ENCODE measurements at places on chromosomes 5 and 9.

DNA sequence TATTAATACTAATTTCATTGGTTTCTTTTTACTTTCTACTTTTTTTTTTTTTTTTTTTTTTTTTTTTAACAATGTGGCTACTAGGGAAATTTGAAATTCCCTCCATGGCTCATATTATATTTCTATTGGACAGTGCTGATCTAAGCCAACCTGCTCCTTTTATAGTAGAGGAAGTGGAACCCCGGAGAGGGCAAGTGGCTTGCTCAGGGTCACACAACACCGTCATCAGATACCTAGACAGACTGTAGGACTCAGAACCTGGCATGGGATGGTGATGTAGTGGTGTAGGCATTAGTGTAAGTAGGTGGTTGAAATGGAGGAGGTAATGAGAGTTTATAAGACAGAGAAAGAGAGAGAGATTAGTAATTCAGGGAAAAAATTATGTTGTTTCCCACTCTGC, 10.8 kb downstream of the ZNF618 start:
- DNase-seq = no peak

GRCh38 chr9:3977614-3978112, 322.2 kb downstream of the GLIS3 start:
- no peak for DNase-seq

GRCh38 chr9:21931428-21931827, 62.8 kb downstream of the CDKN2A start:
- peak; percentile 8 for DNase-seq

DNA sequence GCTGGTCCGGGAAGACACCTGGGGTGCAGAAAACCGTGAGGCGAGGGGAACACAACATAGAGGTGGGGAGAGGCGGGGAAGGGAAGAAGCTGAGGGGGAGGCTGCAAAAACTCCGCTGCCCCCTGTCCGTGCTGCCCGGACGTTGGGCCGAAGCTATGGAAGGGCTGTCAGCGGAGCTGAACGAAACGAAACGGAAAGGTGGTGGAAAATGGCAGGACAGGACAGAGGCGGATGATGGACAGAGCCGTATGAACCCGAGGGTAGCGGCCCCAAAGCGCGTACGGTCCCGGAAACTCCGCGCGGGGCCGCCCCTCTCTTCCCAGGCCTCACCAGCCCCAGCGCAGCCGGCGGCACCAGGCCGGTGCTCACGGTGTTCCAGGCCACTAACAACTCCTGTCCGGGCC, 272 bp downstream of the ANAPC2 start:
- DNase-seq = no peak

GRCh38 chr5:68446487-68446894, 230.9 kb downstream of the PIK3R1 start:
- DNase-seq = no peak

GRCh38 chr9:33817327-33818166, 587 bp downstream of the UBE2R2 start:
- peak; percentile 70 for DNase-seq

- no peak for DNase-seq
Measured at GRCh38 chr5:178515776-178516503, 74.3 kb downstream of the COL23A1 start.

DNA sequence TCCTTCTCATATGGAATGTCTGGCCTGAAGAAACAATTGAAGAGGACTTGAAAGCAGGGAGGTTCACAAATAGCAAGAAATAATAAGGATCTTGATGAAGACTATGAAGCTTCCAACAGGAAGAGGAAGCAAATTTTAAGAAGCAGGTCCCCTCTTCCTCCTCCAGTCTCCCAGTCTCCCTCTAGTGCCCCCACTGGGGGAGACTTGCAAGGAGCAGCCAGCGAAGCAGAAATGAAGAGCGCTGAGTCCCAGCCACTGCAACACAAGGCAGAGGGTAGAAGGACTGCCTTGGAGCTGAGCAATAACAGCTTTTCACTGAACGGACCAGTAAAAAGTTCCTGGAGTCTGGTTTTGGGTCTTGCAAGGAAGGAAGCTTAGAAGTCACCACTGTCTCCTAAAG, 32.6 kb upstream of the ACO1 start:
- peak; percentile 2 for DNase-seq

DNA sequence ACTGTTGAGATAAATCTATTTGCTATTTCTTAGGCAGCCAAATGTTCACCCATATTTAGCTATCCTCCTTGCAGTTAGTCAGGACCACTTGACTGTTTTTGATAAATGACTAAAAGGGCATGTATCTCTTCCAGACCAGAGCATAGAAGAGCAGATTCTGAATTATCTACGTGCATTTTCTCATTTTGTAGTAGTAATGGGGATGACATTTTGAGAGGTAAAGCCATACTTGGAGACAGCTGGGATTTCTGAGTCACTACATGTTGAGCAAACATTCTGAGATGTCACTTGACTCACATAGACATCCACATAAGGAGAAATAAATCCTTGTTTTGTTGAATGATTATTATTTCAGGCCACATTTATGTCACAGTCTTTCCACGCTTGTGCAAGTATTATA, 297.6 kb downstream of the CDH10 start:
- DNase-seq = no peak

DNA sequence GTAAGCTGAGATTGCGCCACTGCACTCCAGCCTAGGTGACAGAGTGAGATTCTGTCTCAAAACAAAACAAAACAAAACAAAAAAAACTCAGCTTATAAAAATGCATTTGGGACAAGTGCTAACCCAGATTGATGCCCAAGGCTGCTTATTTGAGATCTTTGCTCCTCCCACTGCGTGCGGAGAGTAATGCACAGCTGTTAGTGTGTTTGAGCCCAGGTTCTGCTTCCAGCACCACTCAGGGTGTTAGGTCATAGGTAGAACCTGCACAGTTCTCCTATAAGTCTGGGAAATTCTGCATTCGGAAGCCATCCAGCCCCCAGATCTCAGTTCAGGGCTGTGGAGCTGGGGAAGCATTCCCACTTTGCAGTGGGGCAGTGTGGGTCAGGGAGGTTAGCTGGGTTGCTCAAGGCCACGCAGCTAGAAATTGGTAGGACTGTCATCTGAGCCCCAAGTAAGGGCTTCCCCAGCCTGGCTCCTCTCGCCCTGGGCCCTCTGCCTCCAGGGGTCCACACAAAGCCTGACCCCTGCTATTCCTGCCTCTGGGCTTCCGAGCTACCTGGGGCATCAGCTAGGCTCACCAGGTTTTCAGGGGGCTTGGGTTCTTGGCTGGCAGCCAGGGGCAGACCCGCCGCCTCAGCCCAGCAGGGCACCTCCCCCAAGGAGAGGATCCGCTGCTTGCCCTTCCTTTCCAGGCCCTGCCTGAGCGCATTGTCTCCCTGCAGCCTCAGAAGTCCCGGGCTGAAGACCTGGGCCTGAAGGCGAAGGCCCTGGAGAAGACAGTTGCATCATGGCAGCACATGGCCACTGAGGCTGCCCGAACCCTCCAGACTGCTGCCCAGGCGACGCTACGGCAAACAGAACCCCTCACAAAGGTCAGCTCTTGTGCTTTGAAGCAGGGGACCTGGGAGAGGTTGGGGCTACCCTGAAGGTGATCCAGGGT, 17.6 kb upstream of the AIF1L start:
- DNase-seq = no peak

GRCh38 chr9:19379697-19380046, 364 bp downstream of the RPS6 start:
- peak; percentile 16 for DNase-seq

GRCh38 chr5:119840175-119840574, 210.8 kb downstream of the FAM170A start:
- no peak for DNase-seq

- DNase-seq = no peak
Measured at GRCh38 chr9:3903273-3903672, 377.5 kb upstream of the RFX3 start.

- DNase-seq = no peak
Measured at GRCh38 chr5:95439801-95440493, 48.8 kb downstream of the FAM81B start.

GRCh38 chr5:88214655-88215054, 54.0 kb downstream of the TMEM161B start:
- DNase-seq = no peak

DNA sequence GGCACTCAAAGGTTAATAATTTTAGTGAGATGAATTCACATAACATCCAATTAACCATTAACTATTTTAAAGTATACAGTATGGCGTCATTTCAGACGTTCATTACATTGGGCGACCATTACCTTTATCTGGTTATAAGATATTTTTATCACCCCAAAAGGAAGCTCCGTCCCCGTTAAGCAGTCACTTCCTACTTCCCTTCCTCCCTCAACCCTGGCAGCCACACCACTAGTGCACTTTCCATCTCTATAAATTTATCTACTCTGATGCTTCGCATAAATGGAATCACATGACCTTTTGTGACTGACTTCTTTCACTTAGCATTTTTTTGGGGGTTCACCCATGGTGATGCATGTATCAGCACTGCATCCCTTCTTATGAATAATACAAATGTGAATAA, 168.3 kb upstream of the PUM3 start:
- DNase-seq = no peak

DNA sequence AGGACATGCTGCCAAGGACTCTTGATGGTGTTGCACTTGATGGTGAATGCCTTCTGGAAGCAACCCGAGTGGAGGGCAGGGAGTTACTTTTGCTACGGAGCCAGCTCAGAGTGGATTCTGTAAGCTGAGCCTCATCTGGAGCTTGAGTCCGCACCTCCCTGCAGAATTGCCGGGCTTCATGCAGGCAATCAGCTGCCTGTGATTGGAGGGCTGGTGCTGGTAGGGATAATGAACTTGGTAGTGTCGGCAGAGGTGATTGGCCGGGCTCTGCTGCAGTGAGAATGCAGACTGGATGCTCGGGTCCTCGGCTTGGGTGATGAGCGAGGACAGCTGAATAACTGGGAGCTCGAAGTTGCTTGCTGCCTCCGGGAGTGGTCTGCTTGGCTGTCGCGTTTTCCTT, 23.1 kb downstream of the SLC25A25 start:
- DNase-seq = peak; percentile 91

DNA sequence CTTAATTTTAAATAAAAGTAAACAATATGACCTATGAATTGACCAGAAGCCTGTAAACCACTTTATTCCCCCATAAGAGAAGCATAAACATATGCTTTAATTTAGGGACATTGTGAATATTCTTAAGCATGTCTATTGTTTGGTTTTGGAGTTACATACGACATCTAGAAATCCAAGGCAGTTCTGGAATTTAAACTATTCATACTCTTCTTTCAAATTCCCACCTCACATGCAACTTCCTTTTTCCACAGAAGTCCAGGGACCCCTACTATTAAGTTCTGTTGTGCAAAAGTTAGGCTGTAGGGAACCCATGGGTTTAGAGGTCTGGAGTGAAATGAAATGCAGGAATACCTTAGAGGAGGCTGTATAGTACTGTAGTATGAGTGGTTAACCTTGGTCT, 2.1 kb downstream of the RIC1 start:
- no peak for DNase-seq

DNA sequence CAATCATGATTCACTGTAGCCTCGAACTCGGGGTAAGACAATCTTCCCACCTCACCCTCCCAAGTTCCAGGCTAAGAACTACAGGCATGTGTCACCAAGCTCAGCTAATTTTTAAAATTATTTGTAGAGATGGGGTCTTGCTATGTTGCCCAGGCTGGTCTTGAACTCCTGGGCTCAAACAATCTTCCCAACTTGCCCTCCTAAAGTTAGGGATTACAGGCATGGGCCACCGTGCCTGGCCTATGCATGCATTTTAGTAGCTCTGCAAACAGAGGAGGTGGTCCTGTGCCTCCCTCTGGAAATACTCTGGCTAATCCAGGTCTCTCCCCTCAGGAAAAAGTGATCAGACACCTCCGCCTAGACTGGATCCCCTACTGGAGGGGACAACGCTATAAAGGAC, 21.5 kb upstream of the TRIM14 start:
- no peak for DNase-seq

- no peak for DNase-seq
Measured at GRCh38 chr5:15687401-15687800, 187.4 kb downstream of the FBXL7 start.

DNA sequence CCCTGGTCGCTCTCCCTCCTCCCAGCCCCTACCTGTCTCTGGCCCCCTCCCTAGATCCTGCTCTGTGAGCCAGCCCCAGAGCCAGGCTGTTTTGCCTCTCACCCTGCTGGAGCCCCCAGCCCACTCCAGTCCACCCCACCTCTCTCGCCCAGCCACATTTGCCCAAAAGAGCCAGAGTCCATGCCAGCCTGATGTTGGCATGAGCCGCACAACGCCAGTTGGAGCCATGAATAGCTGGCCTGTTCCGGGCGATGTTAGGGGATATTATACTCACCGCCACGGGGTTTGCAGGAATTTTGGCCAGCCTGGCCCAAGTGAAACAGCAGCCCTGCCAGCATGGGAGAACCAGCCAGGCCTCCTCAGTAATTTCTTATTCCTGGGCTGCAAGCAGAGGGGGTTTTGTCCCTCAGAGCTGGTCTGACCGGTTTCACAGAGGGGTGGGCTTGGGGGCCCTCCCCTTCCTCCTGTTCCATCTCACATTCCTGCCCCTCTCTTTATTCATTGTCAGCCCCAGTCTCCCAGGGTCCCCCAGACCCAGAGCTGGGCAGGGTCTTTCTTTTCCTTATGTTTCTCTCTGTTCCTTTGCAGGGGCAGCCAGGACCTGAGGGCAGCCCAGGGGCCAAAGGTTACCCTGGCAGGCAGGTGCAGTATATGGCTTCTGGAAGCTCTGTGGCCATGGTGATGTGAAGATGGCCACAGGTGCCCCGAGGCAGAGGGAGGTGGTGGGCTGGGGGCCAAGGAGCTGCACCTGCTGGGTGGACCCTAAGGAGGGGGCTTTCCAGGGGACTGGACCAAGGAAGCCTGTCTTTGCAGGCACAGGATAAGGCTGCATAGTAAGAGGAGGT, 50.1 kb downstream of the COL27A1 start:
- no peak for DNase-seq

DNA sequence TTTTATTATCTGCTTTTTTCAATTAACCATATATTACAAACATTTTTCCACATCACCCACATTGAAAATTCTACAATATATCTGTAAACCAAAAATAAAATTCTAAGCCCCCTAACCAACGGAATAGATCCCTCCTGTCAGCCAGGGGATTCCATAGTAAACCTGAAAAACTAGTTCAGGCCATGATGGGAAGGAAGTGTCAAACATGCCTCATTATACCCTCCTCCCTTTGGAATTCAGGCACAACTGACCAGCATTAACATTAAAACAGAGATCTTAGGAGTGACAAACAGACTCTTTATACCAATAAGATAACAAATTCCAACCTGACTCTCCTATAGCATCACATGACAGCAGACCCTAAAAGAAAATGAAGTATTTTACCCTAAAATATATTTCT, 113.7 kb upstream of the DMRT1 start:
- DNase-seq = no peak

DNA sequence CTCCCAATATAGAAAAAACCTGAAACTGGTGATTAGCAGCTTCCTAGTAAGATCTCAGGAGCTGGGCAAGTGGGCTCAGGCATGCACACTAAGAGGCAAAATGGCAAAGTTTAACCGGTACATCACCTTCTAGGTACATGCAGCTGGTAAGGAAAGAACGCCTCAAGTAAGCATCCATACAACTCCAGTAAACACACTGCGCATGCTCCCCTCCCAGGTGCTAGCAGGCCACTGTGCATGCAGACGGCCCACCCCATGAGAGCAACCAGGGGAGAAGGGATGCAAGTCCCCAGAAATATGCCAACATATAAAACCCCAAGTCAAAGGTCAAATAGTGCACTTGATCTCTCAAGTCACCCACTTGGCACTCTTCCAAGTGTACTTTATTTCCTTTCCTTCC, 228.6 kb upstream of the KIF2A start:
- no peak for DNase-seq

- DNase-seq = peak; percentile 1
Measured at GRCh38 chr9:111715471-111715870, 54.1 kb downstream of the GNG10 start.

GRCh38 chr5:54912021-54912420, 73.4 kb downstream of the ESM1 start:
- peak; percentile 28 for DNase-seq
